ENCODE measurements at places on chromosomes 4 and X.
A peak's percentile ranks its signal among the peaks of the same experiment; 100 is the strongest.

GRCh38 chrX:19739683-19740082, 147.7 kb downstream of the SH3KBP1 start:
- DNase-seq, result peak; percentile 71

DNA sequence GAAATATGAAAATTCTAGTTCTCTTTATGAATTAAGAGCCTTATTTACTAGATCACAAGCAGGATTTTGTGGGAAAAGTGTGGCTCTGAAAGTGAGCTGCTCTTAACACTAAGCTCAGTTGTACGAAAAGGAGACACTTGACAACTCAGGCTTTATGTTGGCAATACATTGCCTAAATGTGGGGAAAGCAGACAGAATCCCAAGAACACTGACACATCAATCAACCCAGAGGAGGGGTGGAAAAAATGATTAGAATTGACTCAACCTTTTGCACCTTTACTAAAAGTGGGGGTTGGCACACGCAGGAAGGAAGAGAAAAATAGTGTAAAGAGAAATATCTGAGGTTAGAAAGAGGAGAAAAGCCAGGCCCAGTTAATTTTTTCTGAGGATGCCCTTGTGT, 61.6 kb downstream of the CHST7 start:
- no peak for DNase-seq

DNA sequence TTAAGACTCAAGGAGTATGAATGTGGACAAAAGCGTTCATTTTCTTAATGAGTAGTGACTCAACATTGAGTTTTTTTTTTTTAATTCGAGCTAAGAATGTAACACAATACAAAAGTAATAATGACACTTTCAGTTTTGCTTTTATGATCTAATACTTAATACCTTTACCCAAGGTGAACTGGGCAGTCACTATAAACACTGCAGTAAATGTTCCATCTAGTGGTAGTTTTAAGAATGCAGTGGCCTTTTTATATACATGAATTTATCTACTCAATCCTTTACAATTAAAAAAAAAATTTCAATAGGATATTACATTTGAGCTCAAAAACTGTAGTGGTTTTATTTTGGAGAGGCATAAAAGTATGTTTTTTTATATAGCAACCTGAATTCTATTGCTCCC, 33.9 kb downstream of the PDK3 start:
- peak; percentile 45 for DNase-seq

DNA sequence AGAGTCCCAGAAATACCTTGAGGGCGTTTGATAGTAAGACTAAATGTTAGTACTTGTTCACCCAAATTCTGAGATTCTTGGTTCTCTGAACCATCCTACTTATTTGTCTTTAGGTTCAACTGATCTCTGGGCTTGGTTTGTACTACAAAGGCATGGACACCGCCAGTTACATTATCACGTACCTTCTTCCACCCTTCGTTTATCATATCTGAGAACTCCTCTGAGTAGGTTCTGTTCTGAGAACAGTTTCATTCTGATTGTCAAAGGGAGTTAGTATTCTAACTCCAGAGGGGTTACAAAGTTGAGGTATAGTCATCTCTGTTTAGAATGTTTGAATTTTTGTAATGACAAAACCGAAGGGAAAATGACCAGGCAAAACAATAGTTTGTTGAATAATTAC, 19.3 kb downstream of the ZFX start:
- no peak for DNase-seq

- no peak for DNase-seq
Measured at GRCh38 chr4:26144526-26145155, 176.2 kb upstream of the RBPJ start.

GRCh38 chr4:180751009-180751408, 1492.2 kb upstream of the TENM3 start:
- peak; percentile 53 for DNase-seq

GRCh38 chr4:1599026-1599481, 85.1 kb downstream of the FAM53A start:
- no peak for DNase-seq

DNA sequence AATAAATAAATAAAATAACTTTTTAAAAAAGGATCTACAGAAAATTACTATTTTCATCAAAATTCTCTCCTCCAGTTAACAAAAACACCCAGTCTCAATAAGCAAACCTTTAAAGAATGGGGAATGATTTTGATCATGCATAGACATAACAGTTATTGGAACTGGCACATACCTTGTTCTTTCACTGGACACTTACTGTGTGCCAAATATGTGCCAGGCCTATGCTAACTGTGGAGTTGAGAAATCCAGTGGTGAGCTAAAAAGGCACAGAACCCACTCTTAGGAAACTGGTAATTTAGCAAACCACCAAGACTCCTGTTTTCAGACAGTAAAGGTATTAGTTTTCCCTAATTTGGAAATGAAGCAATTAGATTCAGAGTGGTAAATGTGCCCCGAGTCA, 39.1 kb downstream of the CLOCK start:
- no peak for DNase-seq

DNA sequence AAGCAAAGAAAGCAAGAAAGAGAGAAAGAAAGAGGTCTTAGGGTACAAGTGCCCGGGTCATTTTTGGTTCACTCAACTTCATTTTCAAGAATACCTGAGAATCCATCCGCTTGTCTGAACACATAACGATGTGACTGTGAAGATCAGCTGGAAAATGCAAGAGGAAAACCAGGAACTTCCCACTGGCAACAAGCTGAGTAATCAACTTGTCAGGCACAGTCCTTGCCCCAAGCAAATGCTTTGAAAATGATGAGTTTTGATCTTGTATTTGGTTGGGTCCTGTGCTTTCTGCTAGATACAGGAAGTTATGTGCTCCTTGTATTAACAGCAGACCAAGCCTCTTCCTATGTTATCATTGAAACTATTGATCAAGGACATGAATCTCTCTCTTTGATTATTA, 239.1 kb downstream of the ASMT start:
- DNase-seq, result peak; percentile 11

GRCh38 chrX:152945021-152945979, 47.4 kb downstream of the ZNF185 start:
- DNase-seq, result no peak

DNA sequence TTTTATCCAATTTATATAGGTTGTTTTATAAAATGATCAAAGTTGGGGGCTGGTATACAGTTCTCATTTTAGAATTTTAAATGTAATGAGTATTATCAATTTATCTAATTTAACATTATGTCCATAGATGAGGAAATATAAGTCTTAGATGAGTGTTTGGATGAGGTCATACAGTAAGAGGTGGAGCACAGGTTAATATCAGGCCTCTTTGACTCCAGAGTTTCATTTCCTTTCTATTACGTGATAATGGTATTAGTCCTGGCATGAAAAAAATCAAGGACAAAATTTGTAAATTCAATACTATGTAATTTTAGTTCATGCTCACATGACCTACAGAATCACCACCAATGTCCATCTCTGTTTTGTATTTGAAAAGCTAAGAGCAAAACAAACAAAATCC, 269.8 kb downstream of the FSTL5 start:
- peak; percentile 62 for DNase-seq

- DNase-seq, result no peak
Measured at GRCh38 chrX:22015139-22015750, 16.9 kb upstream of the PHEX start.

DNA sequence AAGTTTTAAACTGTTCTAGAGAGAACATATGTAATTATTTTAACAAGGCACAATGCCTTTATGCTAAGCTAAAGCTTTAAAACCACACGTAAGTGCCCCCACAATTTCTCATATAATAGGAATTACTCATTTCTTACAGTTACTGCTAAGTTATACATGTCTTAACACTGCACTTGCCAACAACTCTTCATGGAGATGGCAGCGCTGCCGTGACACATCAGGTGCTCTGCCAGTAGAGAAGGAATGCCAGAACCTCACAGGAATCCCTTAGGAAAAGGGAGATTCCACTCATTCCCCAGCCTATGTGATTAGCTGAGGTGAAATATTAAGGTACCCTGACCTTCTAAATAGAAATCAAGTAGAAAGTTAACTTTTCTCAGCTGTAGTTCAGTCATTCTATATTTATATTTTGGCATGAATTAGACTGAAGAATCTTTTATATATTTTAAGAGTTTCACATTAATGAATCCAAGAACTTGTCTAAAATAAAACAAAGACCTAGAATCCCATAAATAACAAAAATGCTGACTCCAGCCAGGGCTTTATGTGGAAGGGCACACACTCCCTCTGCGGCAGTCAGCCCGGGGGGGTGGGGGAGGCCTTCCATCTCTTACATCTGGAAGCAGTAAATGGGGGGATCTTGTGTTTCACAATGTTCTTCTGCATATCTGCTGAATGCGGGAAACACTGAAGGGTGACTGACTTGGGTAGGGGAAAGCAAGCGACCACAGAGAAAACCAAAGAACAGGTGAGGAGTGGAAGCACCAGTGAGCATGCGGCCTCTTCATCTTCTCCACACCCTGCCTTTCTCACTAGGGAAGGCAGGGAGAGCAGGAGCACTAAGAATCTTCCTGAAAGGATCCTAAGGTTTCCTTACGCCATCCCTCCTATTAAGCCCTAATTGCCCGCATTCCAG, 23.7 kb downstream of the ACSL1 start:
- DNase-seq, result peak; percentile 87

DNA sequence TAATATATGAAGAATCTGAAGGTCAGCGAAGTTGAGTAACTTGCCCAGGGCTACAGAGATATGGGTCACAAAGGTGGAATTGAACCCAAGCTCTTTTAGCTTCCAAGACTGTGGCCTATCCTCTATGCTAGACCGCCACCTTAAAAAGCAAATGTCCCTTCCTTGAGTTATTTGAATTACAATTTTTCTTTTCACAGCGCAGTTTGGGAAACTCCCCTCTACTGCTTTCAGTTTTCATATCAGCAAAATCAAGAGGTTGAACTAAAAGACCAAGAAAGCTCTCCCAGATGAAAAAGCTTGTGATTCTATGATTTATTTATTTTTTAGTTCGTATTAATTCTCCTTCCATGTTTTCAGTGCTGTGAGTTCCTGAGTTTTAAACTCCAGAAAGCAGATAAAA, 174.5 kb upstream of the C1QTNF7 start:
- no peak for DNase-seq

GRCh38 chr4:86043755-86044592, 315.9 kb downstream of the MAPK10 start:
- DNase-seq, result peak; percentile 51

GRCh38 chrX:9885150-9885549, 82.0 kb upstream of the CLDN34 start:
- peak; percentile 60 for DNase-seq
